ENCODE measurements at places on chromosomes 4 and X.

- no peak for DNase-seq
These were observed 44.4 kb downstream of the BBS12 start for GRCh38 chr4:122776916-122777315.

- no peak for DNase-seq
These were observed 25.3 kb downstream of the DCHS2 start for GRCh38 chr4:154466336-154466735.

GRCh38 chr4:86946868-86947500 lies 12.2 kb downstream of the AFF1 start:
- DNase-seq = no peak

GRCh38 chr4:77264826-77265225 lies 107.8 kb downstream of the CCNG2 start:
- DNase-seq = no peak

- DNase-seq = no peak
These were observed 27.0 kb downstream of the PROM1 start for GRCh38 chr4:16056681-16057385.

- DNase-seq = no peak
These were observed 8.3 kb downstream of the S100G start for GRCh38 chrX:16658284-16658683.

All from activated CD8-positive, alpha-beta memory T cell treated with anti-CD3 and anti-CD28 coated beads for 1 hour (primary cell).